Naive thymus-derived CD4-positive, alpha-beta T cell (primary cell): ENCODE measurements at places on chromosomes 3 and 15.

DNA sequence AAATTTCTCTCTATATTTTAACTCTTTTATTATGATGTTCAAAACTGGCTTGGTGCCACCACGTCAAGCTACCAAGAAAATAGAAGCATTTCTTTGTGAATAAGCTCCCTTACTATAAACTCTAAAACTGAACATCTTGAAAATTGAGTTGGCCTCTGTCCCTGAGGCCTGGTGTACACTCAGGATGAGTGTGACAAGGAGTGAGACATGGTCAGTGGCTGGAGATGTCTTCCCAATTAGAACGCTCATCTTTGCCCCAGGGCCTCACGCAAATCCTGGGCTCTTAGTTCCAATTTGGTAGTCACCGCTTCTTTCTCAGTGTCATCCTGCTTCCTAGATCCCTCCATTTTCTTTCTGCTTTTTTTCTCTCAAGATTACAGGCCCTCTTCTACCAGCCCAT is 26.2 kb downstream of the SLC2A2 start:
- DNase-seq, result no peak

GRCh38 chr15:34808016-34808415 is 12.7 kb upstream of the ACTC1 start:
- DNase-seq, result no peak

GRCh38 chr3:23421811-23422516 is 218.8 kb downstream of the UBE2E2 start:
- DNase-seq, result no peak

DNA sequence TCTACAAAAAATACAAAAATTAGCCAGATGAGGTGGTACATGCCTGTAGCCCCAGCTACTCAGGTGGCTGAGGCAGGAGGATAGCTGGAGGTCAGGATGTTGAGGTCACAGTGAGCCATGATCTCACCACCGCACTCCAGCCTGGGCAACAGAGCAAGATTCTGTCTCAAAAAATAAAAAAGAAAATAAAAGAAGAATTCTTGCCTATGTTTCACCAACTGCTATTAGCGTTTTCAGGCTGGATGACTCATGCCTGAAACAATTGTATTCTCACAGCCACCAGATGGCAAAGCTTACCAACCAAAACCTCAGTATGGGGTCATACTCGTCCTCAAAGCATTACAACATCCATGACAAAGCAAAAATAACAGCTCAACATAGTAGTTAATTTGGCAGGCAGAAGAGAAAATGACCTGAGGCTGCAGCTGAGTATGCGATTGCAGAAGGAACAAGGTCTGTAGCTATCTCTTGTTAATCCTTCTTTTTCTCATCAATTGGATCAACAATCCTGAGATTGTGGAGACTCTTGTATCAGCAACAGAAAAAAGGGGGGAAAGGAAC is 52.2 kb downstream of the TP53BP1 start:
- DNase-seq, result peak; percentile 8

DNA sequence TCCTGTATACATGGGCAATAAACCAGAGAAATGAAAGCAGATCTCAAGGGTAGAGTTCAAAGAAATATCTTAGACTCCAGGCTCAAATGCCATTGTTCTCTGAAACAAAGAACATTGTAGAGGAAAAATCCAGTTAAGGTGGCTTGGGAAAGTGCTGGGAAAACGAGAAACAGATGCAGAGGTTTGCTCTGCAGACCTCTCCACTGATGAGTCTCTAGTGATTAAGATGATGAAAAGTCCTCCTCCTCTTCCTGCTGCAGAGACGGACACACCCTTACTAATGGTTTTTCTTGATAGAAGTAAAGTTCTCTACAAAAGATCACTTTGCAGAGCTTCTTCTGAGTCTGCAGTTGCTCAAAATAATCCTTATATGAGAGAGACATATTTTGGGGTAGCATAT is 264.7 kb downstream of the GABRG3 start:
- no peak for DNase-seq

- no peak for DNase-seq
These were observed 5.5 kb downstream of the NDUFB5 start for GRCh38 chr3:179610066-179610465.

- DNase-seq, result no peak
These were observed 28.8 kb downstream of the NUP210 start for GRCh38 chr3:13391308-13391707.

DNA sequence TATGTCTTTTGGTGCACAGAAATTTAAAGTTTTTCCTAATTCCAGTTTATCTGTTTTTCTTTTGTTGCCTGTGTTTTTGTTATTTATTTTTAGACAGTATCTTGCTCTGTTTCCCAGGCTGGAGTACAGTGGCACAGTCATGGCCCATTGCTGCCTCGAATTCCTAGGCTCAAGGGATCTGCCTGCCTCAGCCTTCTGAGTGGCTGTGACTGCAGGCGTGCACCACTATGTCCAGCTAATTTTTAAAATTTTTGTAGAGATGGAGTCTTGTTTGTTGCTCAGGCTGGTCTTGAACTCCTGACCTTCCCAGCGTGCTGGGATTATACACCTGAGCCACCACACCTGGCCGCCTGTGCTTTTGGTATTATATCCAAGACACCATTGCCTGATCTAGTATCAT is 22.8 kb downstream of the KAT2B start:
- DNase-seq, result no peak

GRCh38 chr15:39125226-39125625 is 455.7 kb upstream of the THBS1 start:
- DNase-seq, result no peak

GRCh38 chr15:77027697-77028450 is 32.9 kb downstream of the PSTPIP1 start:
- DNase-seq, result peak; percentile 14

- DNase-seq, result no peak
These were observed 542.6 kb downstream of the ZBBX start for GRCh38 chr3:166837535-166837934.

GRCh38 chr3:108862865-108863798 is 40.5 kb downstream of the TRAT1 start:
- DNase-seq, result no peak

DNA sequence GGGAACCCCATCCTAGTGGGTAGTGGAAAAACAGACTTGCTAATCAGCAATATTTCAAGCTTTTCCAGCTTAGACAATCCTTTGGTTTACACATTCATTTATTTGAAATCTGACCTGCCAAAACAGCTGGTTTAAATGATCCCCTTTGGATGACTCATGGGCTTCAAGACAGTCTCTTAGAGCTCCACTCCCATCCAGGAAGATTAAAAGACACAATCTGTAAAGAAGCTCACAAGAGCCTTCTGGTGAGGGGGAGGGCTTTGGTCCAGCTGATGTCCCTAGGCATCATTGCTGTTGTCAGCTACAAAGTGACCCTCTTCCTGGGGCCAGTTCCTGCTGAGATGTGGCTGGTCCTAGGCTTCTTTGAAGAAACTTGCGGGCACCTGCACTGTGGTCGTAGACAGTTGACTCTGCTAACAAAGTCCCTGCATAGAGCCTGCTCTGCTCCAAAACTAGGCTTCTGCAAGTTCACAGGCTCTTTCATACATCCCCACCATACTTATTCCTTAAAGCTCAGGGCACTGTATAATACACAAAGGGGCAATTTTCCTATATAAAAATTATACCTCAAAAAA is 73.7 kb downstream of the IGSF11 start:
- no peak for DNase-seq

- DNase-seq, result peak; percentile 64
These were observed 993 bp upstream of the SIAH2 start for GRCh38 chr3:150763841-150764483.

GRCh38 chr3:117873249-117873600 is 1161.4 kb downstream of the IGSF11 start:
- DNase-seq, result no peak

DNA sequence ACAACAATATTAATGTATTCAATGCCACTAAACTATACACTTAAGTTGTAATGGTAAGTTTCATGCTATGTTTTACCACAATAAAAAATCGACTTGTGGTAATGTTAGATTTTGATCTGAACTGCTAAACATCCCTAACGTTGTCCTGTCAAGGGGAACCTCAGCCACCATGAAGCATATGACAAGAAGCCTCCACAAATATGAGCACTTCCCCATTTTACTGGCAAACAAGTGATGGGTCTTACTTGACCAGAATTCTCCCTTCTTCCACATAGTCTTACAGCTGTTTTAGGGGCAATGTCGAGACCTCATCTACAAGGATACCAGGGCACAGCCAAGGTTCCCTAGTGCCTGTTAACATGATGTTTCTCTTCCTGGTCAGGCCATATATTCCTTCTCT is 124.2 kb upstream of the ABI3BP start:
- no peak for DNase-seq

GRCh38 chr3:160180581-160181216 is 44.5 kb upstream of the C3orf80 start:
- no peak for DNase-seq
